ENCODE measurements at places on chromosomes 13 and 19.

DNA sequence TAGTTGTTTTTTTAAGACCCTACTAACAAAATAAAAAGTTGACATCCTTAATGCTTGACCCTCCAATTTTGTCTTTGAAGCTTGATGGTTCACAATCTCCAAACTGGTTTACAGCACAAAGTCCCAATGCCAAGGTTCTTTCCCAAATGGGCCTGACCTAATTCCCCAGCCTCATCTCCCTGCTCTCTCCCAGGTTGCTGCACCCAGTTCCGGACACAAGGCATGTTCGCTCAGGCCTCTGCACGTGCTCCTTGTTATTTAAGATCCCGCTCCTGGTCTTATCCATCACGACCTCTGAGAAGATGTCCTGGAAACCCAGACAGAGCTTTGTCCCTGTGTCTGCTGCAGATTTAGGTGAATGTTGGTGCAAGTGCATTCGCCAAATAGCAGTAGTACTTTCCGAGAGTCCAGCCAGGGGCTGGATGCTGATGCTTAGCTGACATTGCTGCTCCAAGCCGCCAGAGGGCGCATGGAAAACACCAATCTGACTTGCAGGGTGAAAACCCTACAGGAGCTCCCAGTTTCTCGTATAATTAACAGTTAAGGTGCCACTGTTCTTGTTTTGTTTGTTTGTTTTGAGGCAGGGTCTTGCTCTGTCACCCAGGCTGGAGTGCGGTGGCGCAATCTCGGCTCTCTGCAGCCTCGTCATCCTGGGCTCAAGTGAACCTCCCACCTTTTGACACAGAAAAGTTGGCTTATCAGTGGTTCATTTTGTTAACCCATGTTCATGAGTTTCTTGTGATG, 18.5 kb downstream of the LYPD3 start:
- H3K4me1 ChIP-seq: no peaks in the 10 kb centered on the region
- no peaks in the 10 kb centered on the region for H3K27me3 ChIP-seq
- H3K36me3 ChIP-seq: no peaks in the 10 kb centered on the region
- no peak overlapping the region for H3K27ac ChIP-seq
- peak; percentile 85 for DNase-seq

- peaks cover 28% of the 10 kb centered on the region for H3K4me1 ChIP-seq
- H3K4me3 ChIP-seq: peak overlapping the region; percentile 84
- H3K27me3 ChIP-seq: peaks cover 2% of the 10 kb centered on the region
- DNase-seq: peak; percentile 54
- no peaks in the 10 kb centered on the region for H3K36me3 ChIP-seq
- peak overlapping the region; percentile 56 for H3K27ac ChIP-seq
These were observed 3.1 kb downstream of the EFNB2 start for GRCh38 chr13:106532111-106532929.

DNA sequence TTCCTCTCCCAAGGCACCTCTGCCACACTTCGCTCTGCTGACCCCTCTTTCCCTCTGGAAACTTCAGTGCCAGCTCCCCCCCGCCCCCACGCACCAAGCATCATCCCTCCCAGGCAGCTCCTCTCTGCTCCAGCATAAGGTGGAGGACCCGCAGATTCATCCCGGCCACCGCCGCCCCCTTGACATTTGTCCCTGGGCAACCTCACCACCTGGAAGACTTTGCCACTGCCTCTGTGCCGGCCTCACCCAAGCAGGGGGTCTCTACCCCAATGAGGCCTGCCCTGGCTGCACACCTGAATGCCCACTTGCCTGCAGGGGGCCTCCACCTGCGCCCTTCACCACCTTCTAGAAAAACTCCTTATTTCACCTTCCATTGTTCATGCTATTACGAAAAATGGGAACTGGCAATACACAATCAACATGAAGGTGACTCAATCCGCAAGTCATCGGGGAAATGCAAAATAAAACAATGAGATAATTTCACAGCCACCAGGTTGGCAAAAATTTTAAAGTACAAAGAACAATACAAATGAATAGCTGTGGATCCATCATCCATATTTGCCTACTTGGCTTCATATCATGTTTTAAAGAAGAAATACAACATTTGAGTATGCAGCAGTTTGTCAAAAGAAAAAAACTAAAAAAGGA, 21.9 kb downstream of the CCNE1 start:
- H3K4me1 ChIP-seq: no peaks in the 10 kb centered on the region
- H3K27ac ChIP-seq: no peak overlapping the region
- no peak for DNase-seq
- no peaks in the 10 kb centered on the region for H3K36me3 ChIP-seq
- H3K4me3 ChIP-seq: no peak overlapping the region

DNA sequence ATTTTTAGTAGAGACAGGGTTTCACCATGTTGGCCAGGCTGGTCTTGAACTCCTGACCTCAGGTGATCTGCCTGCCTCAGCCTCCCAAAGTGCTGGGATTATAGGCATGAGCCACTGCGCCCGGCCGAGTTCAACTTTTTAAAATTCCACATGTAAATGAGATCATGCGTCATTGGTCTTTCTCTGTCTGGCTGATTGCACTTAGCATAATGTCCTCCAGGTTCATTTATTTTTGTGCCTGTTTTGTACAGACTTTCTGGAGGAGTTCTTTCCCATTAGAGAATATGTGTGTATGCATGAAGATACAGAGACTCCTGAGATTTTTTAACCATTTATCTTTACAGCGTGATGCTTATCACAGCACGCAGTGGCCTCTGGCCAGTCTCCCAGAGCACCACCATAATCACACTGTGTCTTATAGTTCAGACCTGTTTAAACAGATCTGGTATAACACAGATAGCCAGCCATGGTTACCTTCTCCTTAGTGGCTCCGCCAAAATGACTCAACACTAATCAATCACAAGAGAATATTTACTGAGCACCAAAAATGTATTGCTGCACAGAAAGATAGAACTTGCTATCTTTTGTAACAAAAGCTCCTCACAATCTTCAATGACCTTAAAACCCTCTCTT, 11.4 kb upstream of the STARD13 start:
- H3K27me3 ChIP-seq: no peaks in the 10 kb centered on the region
- H3K27ac ChIP-seq: no peak overlapping the region
- peak; percentile 32 for DNase-seq
- no peaks in the 10 kb centered on the region for H3K36me3 ChIP-seq

DNA sequence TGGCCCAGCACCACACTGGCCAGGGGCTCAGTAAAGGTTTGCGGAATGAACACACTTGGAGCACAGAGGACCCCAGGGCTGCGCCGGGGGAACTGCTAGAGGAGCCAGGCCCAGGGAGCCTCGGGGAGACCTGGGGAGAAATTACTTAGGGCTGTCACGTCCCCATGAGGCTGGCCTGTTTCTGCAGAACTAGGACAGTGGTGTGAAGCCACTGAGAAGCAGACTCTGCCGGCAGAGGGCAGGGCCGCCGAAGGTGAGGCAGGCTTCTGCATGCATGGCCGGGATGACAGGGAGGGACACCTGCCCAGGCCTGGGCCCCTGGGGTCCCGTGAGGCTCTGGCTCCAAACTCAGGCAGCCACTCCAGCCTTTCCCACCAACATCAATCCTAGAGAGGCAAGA, 26.4 kb downstream of the ELAVL1 start:
- H3K36me3 ChIP-seq: peaks cover 17% of the 10 kb centered on the region
- no peak overlapping the region for H3K4me3 ChIP-seq
- no peaks in the 10 kb centered on the region for H3K4me1 ChIP-seq
- no peaks in the 10 kb centered on the region for H3K27me3 ChIP-seq
- DNase-seq: no peak

GRCh38 chr19:10393137-10393536, 10.2 kb downstream of the CDC37 start:
- peaks cover 80% of the 10 kb centered on the region for H3K36me3 ChIP-seq
- H3K27me3 ChIP-seq: no peaks in the 10 kb centered on the region
- H3K4me3 ChIP-seq: no peak overlapping the region
- no peak for DNase-seq
- no peak overlapping the region for H3K27ac ChIP-seq
- H3K4me1 ChIP-seq: no peaks in the 10 kb centered on the region

DNA sequence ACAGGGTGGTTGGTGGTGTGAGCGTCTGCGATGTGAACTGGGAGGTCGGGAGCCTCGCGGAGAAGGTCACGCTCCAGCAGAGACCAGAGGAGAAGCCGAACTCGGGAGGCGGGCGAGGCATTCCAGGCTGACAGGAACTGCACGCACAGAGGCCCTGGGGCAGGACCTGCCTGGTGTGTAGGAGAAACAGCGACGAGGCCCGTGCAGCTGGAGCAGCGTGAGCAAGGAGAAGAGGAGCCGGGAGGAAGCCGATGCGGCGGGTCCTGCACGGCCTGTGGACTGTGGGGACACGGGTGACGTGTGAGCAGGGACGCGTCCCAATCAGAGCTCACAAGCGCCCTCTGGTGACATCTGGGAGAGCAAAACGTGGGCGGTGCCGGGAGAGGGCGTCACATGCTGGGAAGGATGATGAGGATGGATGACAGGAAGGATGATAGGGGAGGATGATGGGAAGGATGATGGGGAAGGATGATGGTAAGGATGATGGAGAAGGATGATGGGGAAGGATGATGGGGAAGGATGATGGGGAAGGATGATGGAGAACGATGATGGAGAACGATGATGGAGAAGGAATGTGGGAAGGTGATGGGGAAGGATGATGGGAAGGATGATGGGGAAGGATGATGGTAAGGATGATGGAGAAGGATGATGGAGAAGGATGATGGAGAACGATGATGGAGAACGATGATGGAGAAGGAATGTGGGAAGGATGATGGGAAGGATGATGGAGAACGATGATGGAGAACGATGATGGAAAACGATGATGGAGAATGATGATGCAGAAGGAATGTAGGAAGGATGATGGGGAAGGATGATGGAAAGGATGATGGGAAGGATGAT, 16.1 kb upstream of the MADCAM1 start:
- no peaks in the 10 kb centered on the region for H3K36me3 ChIP-seq
- no peaks in the 10 kb centered on the region for H3K4me1 ChIP-seq
- H3K27me3 ChIP-seq: peaks cover 9% of the 10 kb centered on the region
- peak; percentile 83 for DNase-seq

GRCh38 chr13:20559659-20560356, 7.1 kb upstream of the IFT88 start:
- peak; percentile 62 for DNase-seq
- H3K27ac ChIP-seq: peak overlapping the region; percentile 88
- H3K4me3 ChIP-seq: no peak overlapping the region

GRCh38 chr13:33194820-33195692, 90.5 kb downstream of the STARD13 start:
- no peak overlapping the region for H3K4me3 ChIP-seq
- DNase-seq: peak; percentile 73
- H3K36me3 ChIP-seq: peaks cover 2% of the 10 kb centered on the region
- H3K4me1 ChIP-seq: peaks cover 9% of the 10 kb centered on the region

DNA sequence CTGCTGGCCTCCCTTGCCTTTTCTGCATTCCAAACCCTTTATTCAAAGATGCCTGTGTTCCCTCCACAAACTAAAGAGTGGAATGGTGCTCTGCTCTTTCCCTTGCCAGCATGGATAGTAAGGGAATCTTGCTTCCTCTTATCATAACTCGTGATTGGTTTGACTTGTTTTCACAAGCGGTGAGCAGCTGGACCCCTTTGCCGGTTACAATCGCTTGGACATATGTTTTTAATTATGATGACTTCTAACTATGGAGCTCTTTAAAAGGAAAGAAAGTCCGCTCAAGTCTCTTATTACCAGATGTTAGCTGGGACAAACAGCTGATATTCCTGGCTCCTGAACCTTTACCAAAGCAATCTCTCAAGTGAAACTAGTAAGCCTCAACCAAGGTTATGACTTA, 1094.7 kb downstream of the UQCRFS1 start:
- no peak overlapping the region for H3K4me3 ChIP-seq
- H3K4me1 ChIP-seq: no peaks in the 10 kb centered on the region
- H3K27me3 ChIP-seq: no peaks in the 10 kb centered on the region
- H3K36me3 ChIP-seq: no peaks in the 10 kb centered on the region
- H3K27ac ChIP-seq: no peak overlapping the region
- no peak for DNase-seq

GRCh38 chr19:55146078-55146704, 2.8 kb downstream of the TNNT1 start:
- no peak overlapping the region for H3K27ac ChIP-seq
- H3K4me1 ChIP-seq: no peaks in the 10 kb centered on the region
- peaks cover 65% of the 10 kb centered on the region for H3K27me3 ChIP-seq
- DNase-seq: no peak

GRCh38 chr13:80529734-80530133, 188.8 kb upstream of the SPRY2 start:
- no peaks in the 10 kb centered on the region for H3K27me3 ChIP-seq
- H3K4me3 ChIP-seq: no peak overlapping the region
- no peak for DNase-seq
- H3K27ac ChIP-seq: no peak overlapping the region
- H3K36me3 ChIP-seq: no peaks in the 10 kb centered on the region
- no peaks in the 10 kb centered on the region for H3K4me1 ChIP-seq

DNA sequence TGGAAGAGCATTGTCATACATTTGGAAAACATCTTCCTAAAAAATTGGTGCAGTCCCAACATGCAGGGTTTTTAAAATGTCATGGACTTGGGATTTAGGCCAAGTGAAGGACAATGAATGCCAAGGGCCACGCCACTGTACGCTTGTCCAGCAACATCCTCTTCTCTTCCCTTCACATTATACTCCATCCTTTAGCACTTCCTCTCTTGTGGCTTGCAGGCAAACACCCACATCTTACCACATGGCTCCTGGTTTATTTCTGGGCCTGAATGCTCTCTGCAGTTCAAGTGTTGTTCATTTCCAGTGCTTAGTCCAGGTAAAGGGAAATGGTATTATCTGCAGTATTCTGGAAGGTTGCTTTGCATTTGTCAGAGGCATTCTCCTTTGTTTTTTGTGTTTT, 45.0 kb downstream of the CBY2 start:
- H3K27me3 ChIP-seq: no peaks in the 10 kb centered on the region
- no peak overlapping the region for H3K4me3 ChIP-seq
- H3K4me1 ChIP-seq: no peaks in the 10 kb centered on the region
- H3K36me3 ChIP-seq: no peaks in the 10 kb centered on the region

DNA sequence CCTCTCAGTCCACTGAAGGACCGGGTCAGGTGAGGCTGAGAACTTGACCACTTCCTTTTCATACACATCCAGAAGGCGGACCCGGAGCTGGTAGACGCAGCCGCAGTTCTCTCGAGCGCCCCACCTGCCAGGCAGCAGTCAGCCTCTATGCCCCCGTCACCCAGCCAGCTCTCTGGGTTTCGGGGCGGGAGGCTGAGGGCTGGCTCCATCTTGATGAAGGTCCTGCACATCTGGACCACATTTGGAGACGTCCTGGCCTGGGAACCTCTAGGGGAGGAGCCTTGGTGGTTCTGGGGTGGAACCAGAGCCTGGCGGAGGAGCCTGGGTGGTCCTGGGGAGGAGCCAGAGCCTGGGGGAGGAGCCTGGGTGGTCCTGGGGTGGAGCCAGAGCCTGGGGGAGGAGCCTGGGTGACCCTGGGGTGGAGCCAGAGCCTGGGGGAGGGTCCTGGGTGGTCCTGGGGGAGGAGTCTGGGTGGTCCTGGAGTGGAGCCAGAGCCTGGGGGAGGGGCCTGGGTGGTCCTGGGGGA, 14.3 kb downstream of the MRPS12 start:
- DNase-seq: no peak
- H3K36me3 ChIP-seq: peaks cover 70% of the 10 kb centered on the region
- no peak overlapping the region for H3K4me3 ChIP-seq
- no peaks in the 10 kb centered on the region for H3K4me1 ChIP-seq
- H3K27me3 ChIP-seq: no peaks in the 10 kb centered on the region
- H3K27ac ChIP-seq: no peak overlapping the region

- H3K4me1 ChIP-seq: no peaks in the 10 kb centered on the region
- H3K4me3 ChIP-seq: no peak overlapping the region
- no peak for DNase-seq
- no peaks in the 10 kb centered on the region for H3K27me3 ChIP-seq
- H3K36me3 ChIP-seq: no peaks in the 10 kb centered on the region
These were observed 36.5 kb upstream of the HMGB1 start for GRCh38 chr13:30502237-30502636.

Data from small intestine (tissue), 16 donors.